ENCODE measurements at places on chromosomes 16 and 17.

DNA sequence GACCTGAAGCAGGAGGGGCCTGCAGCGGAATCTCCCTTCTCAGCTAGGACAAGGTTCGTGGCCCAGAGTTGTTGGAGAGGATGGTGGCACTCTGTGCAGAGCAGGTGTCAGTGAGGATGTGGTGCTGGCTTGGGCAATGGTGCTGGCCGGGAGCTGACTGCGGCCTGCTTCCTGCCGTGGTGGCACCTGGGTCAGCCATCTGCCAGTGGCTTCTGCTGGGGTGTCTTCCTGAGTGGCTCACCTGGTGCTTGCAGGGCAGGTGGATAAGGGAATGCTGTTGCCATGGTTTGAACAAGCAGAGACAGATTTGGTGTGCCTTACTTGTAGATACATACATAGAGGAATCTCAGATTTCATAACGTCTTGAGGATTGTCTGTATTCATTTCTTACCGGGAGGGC lies 69.6 kb downstream of the SEC14L1 start:
- DNase-seq = no peak

DNA sequence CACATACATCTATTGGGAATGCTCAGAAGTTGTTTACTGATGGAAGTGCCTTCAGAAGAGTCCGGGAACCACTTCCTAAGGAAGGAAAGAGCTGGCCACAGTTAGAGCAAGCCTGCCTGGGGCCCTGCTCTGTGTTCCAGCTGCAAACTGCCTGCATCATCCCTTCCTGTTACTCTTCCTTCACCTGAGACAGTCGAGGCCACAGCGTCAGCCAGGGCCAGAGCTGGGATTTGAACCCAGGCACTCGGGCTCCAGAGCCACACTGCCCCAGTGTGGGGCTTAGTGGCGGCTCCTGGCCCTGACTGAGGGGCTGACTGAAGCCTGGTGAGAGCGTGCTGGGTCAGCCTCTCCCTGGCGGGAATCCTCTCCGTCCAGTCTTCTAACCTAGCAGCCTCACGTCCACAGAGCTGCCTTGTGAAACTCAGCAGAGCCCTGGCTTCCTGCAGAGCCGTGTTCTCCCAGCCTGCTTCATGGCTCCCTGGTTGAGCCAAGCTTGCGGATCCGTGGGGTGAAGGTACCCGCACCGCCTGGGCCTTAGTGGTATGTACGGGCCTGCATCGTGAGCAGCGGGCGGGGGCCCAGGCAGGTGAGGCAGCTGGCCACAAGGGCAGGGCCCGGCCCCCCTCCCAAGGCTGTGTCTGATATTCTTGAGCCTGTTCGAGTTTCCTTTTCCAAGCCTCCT lies 4.6 kb upstream of the C17orf99 start:
- DNase-seq = no peak

- DNase-seq = no peak
These were observed 4.7 kb upstream of the CHD3 start for GRCh38 chr17:7883781-7884386.

GRCh38 chr17:81672954-81673353 lies 6.4 kb downstream of the CCDC137 start:
- no peak for DNase-seq

GRCh38 chr17:14805348-14805747 lies 459.8 kb downstream of the PMP22 start:
- no peak for DNase-seq
